Panc1 (cell line): ENCODE measurements at places on chromosomes 12 and 14. TPM values are rescaled to one million over a fixed set of nuclear protein-coding genes. Genes with fewer than 3 reads are reported as not detected.

- H3K27ac ChIP-seq, result no peak overlapping the region
- DNase-seq, result no peak
- H3K4me3 ChIP-seq, result no peak overlapping the region
- H3K36me3 ChIP-seq, result peaks cover 22% of the 10 kb centered on the region
- no peaks in the 10 kb centered on the region for H3K27me3 ChIP-seq
- no peaks in the 10 kb centered on the region for H3K4me1 ChIP-seq
Observed at GRCh38 chr12:118237908-118238307, 102.0 kb downstream of the PEBP1 start.

GRCh38 chr14:69263364-69263763 lies 3.4 kb downstream of the GALNT16 start:
- peaks cover 6% of the 10 kb centered on the region; the same call in 1 of the 2 replicates for H3K27me3 ChIP-seq
- no peak for DNase-seq
- H3K27ac ChIP-seq, result no peak overlapping the region
- H3K36me3 ChIP-seq, result no peaks in the 10 kb centered on the region
- H3K4me1 ChIP-seq, result no peaks in the 10 kb centered on the region

- H3K27me3 ChIP-seq, result no peaks in the 10 kb centered on the region
- H3K36me3 ChIP-seq, result no peaks in the 10 kb centered on the region
- no peaks in the 10 kb centered on the region for H3K4me1 ChIP-seq
- DNase-seq, result no peak
- no peak overlapping the region for H3K4me3 ChIP-seq
Observed at GRCh38 chr12:115672086-115672485, 605.4 kb downstream of the MED13L start.

- H3K36me3 ChIP-seq, result no peaks in the 10 kb centered on the region
- peaks cover 14% of the 10 kb centered on the region for H3K4me1 ChIP-seq
- H3K4me3 ChIP-seq, result peak overlapping the region; percentile 37
- H3K27me3 ChIP-seq, result no peaks in the 10 kb centered on the region; the same call in 1 of the 2 replicates
Observed at GRCh38 chr12:132415327-132416120, 74.4 kb upstream of the FBRSL1 start.

- no peak overlapping the region for H3K4me3 ChIP-seq
- H3K4me1 ChIP-seq, result no peaks in the 10 kb centered on the region
- peak; percentile 84 for DNase-seq
- no peak overlapping the region for H3K27ac ChIP-seq
- no peaks in the 10 kb centered on the region for H3K27me3 ChIP-seq
Observed at GRCh38 chr12:47021298-47021697, 58.1 kb upstream of the PCED1B start.

GRCh38 chr14:59629444-59630287 lies 53.1 kb upstream of the CCDC175 start:
- H3K4me1 ChIP-seq, result no peaks in the 10 kb centered on the region
- peaks cover 16% of the 10 kb centered on the region for H3K27me3 ChIP-seq
- no peak overlapping the region for H3K27ac ChIP-seq
- no peak for DNase-seq

DNA sequence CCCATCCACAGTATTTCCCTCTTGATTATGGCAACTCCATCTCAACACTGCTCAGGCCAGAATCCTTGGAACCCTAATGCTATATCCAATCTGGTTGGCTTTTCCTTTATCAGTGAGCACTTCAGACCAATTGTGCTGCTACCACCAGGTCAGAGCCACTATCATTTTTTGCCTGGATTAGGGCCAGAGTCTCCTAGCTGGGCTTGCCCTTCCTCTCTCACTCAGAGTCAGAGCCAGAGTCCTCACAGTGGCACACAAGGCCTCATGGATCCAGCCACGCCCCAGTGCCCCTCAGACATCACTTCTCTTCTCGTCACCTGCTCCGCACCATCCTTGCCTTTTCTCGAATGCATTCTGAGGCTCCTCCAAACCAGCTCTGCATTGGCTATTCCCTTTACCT lies 211.1 kb downstream of the ANO6 start:
- H3K36me3 ChIP-seq, result peaks cover 17% of the 10 kb centered on the region
- no peaks in the 10 kb centered on the region for H3K27me3 ChIP-seq
- no peaks in the 10 kb centered on the region for H3K4me1 ChIP-seq
- no peak overlapping the region for H3K4me3 ChIP-seq
- DNase-seq, result no peak
- no peak overlapping the region for H3K27ac ChIP-seq

DNA sequence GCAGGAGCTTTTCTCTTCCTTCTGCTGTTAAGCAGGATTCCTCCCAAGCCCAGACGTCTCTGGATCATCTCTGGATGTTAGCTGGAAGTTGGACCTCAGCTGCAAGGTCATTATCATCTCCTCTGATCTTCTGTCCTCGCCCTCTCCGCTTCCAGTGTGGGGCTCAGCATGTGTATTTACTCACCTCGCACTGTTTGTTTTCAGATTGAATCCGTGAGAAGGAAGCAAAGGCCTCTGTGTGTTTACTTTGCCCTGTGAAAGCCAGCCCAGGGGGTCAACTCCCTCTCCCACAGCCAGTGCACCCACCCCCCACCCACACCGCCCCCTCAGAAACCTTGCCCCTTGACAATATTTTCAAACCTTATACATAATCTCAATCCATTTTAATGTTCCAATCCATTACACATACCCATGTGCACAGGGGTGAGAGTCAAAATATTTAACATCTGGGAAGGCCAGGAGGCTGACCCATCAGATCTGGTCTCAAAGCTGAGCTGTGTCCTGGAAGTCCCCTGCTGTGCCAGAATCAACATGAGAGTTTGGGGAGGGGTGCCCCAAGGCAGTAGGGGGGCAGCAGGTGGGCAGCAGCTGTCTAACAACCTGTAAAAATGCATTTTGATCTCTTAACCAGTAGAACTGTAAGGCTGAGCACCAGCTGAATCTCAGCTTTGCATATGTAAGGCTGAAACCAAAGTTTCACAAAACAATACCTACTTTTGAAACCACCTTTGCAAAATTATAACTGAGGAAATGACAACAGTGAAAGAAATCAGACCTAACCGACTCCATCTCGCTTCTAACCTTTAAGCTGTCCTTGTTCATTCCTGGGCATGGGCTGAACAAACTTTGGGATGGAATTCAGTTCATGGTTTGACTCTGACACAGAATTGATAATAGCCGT lies 157.9 kb downstream of the ZNF664 start:
- DNase-seq, result no peak
- peak overlapping the region; percentile 52 for H3K27ac ChIP-seq
- H3K36me3 ChIP-seq, result no peaks in the 10 kb centered on the region
- H3K27me3 ChIP-seq, result no peaks in the 10 kb centered on the region

GRCh38 chr14:65500075-65500474 lies 87.5 kb downstream of the FUT8 start:
- H3K4me1 ChIP-seq, result no peaks in the 10 kb centered on the region; the same call in 1 of the 2 replicates
- H3K27me3 ChIP-seq, result no peaks in the 10 kb centered on the region
- no peak for DNase-seq
- no peak overlapping the region for H3K27ac ChIP-seq
- H3K4me3 ChIP-seq, result no peak overlapping the region

DNA sequence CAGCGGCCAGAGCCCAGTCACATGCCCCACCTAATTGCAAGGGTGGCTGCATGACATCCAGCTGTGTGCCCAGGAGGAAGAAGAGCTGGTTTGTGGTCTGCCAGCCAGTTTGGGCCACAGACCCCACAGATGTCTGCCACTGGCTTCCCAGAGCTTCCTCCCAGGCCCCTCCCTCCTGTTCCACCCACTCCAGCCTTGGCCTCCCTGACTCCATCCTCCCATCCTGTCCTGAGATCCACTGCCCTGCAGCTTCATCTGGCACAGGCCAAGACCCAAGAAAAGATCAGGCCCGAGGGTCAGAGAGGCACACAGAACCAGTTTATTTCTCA lies 5.9 kb downstream of the NGB start:
- no peak overlapping the region for H3K4me3 ChIP-seq
- no peaks in the 10 kb centered on the region for H3K27me3 ChIP-seq
- no peaks in the 10 kb centered on the region for H3K36me3 ChIP-seq

DNA sequence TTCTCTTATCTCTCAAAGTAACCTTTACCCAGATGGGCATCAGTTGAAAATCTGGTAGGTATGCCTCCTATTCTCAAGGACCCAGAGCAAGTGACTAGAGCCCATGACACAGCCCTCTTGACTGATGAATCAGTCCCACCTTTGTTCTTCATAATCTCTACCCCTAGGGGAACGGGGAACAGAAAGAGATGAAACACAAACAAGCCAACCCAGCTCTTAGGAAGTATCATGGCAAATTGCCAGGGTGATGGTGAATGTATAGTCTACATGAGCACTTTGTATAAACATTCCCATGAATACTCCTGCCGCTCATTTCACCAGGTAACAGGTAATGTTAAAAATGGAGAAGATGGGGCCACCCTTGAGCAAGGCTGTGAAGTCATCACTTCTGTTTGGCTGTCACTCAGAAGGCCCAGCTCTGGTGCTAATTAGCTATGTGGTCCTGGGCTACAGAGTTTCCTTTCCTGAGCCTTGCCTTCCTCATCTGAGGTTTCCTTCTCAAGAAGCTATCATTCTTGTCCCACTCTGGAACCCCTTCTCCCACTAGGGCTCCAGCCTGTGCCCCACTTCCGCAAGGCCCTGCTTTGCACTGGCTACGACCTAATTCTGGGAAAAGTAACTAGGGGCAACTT lies 161.7 kb downstream of the ANO2 start:
- no peak overlapping the region for H3K27ac ChIP-seq
- H3K27me3 ChIP-seq, result no peaks in the 10 kb centered on the region
- no peaks in the 10 kb centered on the region for H3K4me1 ChIP-seq
- no peak overlapping the region for H3K4me3 ChIP-seq

Gene RAPGEF3
- 5.8 TPM for total RNA-seq

Gene ACSS3
- total RNA-seq, result 0.10 TPM

Gene TPPP2
- total RNA-seq, result not detected

Gene MYRFL
- total RNA-seq, result not detected

Gene KRT83
- total RNA-seq, result 0.28 TPM

Gene MANSC1
- total RNA-seq, result 10.0 TPM

Gene SOX5
- total RNA-seq, result 0.23 TPM

Gene GLT8D2
- 0.54 TPM for total RNA-seq

Gene TAS2R13
- 0.39 TPM for total RNA-seq

Gene SERPINA10
- 0.03 TPM for total RNA-seq

Gene GLT1D1
- total RNA-seq, result not detected

Gene COCH
- 1.3 TPM for total RNA-seq
